Right cardiac atrium (tissue), 5 donors: ENCODE measurements at places on chromosomes 12 and 14. TPM values are rescaled to one million over a fixed set of nuclear protein-coding genes. Genes with fewer than 3 reads are reported as not detected.

The PPP4R4 gene
- total RNA-seq: 0.41 TPM

The RNU4-1 gene
- 5,230 TPM for total RNA-seq

The PIANP gene
- not detected for total RNA-seq

The LRFN5 gene
- 1.1 TPM for total RNA-seq

The POLE2 gene
- total RNA-seq: 2.0 TPM

The GPX2 gene
- total RNA-seq: not detected

The ADGRD1 gene
- 188 TPM for total RNA-seq
